ENCODE measurements at places on chromosomes 6 and 20.

DNA sequence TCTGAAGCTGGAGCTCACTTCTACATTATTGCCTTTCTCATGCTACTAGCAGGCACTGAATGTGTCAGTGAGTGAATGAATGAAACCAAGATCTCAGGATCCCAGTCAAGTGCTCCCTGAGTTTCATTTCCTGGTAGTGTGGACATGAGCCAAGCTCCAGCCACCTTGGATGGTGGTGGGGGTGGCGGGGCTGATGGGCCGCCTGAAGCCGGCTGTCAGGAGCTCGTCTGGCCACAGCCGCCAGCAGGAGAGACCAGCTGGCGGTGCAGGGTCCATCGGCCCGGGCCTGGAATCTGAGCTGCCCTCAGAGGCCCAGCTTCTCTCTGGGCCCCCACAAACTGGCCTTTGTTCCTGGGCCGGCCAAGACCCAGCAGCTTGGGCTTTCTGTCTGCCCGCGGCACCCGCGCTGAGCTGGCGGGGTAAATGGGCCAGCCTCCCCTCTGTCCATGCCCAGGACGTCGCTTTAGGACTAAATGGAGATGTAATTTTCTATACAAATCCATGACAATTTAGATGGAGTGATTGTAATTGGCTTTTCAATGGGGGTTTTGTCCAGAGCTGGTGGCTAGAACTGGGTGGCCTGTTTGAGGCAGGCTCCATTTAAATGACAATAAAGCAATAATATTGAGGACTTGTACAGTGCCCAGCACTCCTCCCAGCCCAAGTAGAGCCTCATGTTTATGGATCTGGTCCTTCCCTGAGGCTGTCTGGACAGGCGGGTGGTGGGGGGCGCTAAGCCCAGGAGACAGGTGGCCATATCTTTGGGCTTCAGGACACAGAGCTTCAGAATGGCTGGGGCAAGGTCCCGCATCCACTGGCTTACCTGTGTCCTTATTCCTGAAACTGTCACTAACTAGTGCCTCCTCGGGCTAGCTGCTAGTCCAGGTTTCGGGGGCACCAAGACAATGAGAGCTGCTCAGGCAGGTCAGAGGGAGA, 43.5 kb downstream of the NOL4L start:
- DNase-seq: no peak

DNA sequence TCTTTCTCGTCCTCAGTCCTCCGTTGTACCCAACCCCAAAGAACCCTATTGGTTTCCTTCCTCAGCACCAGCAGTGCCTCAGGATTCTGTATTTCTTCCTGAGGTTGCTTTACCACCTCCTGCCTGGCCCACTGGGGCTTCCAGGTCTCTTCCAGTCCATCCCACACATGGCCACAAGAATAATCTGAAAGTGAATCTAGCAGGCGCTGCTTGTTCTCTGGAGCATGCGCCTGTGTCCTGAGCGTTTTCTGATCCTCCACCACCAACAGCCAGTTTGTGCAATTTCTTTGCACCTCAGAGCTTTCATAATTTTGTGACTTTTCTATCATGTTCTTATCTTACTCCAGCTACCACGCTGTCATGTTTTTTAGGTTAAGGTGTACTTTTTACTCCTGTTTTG, 11.6 kb upstream of the HSP90AB1 start:
- no peak for DNase-seq

DNA sequence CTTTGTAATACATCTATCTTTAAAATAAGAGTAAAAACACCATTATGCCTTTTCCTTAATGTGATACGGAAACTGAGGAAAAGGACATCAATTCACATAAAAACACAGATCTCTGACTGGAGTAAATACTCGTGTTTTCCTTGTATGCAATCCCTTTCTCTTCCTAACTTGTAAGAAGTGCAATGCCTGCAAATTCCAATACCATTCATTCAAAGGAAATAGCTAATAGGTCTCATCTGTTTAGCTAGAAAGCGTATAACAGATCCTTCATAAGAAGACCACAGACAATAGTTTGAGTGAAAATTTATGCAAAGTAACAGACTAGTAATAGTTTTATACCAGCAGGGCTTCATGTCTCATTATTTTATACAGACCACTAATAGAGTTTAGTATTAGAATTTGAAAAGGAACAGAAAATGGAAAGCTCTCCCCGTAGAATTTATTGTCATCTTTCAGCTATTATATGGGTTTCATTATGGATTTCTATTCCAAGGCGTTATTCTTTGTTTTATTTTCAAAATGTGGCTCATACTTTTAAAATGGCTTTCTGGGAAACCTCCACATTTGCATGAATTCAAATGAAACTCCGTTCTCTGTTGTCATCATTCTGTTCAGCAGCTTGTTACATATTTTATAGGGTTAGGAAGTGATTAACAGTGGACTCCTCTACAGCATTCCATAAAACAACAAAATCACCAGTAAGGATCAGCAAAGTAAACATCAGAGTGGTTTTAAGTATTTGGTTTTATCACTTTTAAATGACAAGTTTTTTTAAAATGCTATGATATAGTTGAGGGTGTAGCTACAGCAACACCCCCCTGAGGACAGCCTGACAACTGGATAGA, 186.7 kb downstream of the BTBD9 start:
- no peak for DNase-seq

DNA sequence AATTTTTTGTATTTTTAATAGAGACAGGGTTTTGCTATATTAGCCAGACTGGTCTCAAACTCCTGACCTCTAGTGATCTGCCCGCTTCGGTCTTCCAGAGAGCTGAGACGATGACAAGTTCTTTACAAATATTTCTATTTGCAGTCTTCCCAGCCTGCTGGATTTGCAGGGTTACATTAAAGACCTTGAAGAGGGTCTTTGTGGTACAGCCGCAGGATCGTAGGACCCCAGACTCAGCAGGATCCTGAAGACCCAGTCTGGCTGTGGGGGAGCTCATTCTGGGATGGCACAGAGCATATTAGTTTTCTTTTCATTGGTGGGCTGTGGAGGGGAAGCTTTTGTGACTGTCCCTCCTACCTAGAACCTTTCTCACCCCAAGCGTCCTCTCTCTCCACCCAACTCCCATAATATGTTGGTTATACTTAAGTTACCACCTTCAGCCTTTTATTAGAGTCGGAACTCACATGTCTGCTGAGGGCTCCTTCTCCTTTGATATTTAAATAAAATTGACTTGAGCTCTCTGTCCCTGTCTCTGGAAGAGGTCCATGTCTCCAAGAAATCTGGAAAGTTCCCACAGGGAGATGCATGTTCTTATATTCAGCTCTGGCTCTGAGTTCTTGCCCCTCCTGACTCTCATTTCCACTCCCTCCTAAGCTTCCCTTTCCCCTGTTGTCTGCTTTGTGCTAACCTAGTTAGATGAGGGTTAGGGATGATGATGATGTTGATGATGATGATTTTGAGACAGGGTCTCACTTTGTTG, 72.0 kb downstream of the TIAM2 start:
- DNase-seq: no peak

- DNase-seq: no peak
Observed at GRCh38 chr6:20261685-20262084, 49.4 kb upstream of the MBOAT1 start.

DNA sequence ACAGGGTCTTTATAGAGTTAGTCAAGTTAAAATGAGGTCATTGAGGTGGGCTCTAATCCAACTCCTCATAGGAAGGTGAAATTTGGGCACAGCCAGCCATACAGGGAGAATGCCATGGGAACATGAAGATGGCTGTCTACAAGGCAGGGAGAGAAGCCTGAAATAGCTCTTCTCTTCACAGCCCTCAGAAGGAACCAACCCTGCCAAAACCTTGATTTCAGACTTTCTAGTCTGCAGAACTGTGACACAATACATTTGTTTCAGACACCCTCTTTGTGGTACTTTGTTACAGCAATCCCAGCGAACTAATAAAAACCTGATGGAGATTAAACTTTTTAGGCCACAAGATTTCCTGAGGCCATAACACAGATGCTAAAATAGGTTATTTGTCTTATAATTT, 43.1 kb upstream of the HECA start:
- DNase-seq: no peak

GRCh38 chr6:33927616-33928015, 123.8 kb upstream of the MLN start:
- no peak for DNase-seq

DNA sequence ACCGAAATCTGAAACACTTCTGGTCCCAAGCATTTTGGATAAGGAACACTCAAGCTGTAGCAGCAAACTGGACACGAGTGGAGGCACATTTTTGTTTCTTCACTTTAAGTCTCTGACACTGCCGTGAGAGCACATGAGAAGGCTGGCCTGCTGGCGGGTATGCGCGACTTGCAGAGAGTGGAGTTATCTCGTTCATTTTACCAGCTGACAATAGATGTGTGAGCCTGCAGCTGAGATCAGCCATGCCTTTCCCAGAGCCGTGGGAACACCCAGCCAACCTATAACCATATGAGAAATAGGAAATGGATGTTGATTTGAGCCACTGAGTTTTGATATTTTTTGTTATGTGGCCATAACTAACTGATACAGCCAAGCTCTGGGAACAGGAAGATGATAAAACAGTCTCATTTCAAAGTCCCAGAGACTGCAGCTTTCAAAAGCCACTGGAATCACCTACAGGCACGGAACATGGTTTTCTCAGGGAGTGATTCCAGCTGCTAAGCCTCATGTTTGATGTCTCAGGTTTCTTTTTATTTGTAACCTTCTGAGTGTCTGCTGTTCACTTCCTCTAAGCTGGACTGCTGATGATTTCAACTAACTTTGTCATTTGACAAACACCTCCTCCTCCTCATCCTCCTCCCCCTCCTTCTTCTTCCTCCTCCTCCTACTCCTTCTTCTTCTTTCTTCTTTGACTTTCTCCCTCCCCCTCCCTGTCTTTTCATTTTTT, 28.6 kb upstream of the LAMP5 start:
- no peak for DNase-seq

GRCh38 chr6:252775-253535, 39.3 kb upstream of the DUSP22 start:
- no peak for DNase-seq

GRCh38 chr6:130903007-130903406, 75.8 kb downstream of the SMLR1 start:
- no peak for DNase-seq

GRCh38 chr6:31216208-31216898, 45.9 kb upstream of the POU5F1 start:
- no peak for DNase-seq

DNA sequence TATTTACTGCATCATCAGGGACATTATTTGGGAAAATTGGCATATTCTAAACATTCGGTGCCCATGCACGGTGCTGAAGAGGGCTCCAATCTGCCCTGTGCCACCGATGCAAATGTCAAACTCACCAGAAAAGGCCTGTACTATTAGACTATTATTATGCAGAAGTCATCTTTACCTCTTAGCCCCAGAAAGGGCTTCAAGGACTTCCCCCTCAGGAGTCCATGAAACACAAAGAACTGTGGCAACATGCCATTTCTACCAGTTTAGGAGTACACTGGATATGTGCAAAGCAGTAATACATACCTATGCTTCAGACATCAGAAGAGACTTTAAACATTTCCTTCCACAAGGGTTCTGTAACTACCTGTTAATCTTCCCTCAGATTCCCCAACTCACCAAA, 8.6 kb downstream of the DIDO1 start:
- DNase-seq: no peak

- no peak for DNase-seq
Observed at GRCh38 chr6:25456249-25457040, 177.3 kb downstream of the CARMIL1 start.

- DNase-seq: no peak
Observed at GRCh38 chr20:61590236-61590635, 338.2 kb downstream of the CDH4 start.

DNA sequence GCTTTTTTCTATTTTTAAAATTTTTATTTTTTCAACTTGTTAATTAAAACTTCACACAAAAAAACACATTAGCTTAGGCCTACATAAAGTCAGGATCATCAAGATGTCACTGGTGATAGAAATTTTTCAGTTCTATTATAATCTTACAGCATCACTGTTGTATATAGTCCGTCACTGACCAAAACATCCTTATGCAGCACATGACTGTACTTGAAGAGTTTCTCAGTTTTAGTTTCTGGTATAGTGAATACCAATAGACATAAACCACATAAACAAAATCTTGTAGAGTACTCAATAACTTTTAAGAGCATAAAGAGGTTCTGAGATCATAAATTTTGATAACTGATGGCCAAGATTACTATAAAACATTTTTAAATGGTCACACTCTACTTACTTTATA, 71.8 kb downstream of the ASCC3 start:
- DNase-seq: no peak

DNA sequence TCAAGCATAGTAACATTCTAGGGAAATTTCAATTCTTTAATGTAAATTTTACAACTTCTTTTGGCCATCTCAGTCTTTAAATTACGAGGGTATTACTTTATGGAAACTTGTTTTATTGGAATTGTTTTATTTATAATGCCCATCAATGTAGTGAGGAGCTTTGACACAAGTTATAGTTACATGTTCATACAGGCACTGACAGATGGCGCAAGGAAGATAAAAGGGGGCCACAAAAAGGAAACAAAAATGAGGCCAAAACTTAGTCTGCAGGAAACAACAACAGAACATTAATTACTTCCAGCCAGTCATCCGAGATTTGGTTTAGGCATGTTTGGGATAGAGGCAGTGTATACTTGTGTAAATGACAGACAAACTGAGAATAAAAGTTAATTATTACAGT, 18.3 kb downstream of the SESN1 start:
- no peak for DNase-seq

DNA sequence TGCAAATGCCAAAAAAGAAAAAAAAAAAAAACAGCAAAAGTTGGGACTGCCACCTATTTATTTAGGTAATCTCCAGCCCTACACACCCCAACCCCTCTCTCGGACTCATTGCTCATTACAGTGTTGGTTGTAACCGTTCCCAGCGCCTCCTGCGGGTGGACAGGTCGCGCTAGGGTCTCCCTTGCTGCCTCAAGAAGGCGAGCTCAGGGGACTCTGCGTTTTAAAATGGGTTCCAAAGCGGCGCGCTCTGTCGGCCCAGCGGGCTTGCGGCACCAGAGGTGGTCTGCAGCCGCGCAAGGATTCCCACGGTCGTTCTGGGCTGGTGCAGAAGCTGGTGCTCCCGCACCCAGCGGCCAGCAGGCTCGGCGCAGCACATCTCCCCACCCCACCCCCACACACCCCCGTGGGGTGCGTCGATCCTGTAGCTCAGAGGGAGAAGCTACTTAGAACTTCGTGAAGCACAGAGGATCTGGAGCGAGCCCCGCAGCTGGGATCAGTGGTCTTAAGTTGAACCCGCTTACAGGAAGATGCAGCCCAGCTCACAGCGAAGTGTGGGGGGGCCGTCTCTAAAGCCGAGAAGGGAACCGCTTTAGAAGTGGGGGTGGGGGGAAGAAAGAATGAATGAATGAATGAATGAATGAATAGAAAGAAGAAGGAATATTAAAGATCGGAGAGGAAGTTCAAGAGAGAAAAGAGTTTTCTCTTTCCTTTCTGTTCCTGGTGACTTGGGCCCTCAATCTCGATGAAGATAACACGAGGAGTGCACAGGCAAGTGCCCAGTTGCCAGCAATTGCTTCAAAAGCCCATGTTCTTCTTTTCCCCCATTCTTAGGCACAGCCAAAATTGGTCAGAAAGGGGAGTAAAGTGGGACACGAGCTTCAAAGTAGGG, 780 bp downstream of the TFAP2A start:
- DNase-seq: no peak

GRCh38 chr6:118495485-118496280, 52.4 kb upstream of the PLN start:
- DNase-seq: no peak

- peak; percentile 10 for DNase-seq
Observed at GRCh38 chr6:92756912-92757311, 662.4 kb downstream of the EPHA7 start.
